Stimulated activated CD8-positive, alpha-beta memory T cell treated with anti-CD3 and anti-CD28 coated beads, Interleukin-4, amount 100 ng/mL, for 1 hour (primary cell): ENCODE measurements at places on chromosomes 5 and 9.
A peak's percentile ranks its signal among the peaks of the same experiment; 100 is the strongest.

DNA sequence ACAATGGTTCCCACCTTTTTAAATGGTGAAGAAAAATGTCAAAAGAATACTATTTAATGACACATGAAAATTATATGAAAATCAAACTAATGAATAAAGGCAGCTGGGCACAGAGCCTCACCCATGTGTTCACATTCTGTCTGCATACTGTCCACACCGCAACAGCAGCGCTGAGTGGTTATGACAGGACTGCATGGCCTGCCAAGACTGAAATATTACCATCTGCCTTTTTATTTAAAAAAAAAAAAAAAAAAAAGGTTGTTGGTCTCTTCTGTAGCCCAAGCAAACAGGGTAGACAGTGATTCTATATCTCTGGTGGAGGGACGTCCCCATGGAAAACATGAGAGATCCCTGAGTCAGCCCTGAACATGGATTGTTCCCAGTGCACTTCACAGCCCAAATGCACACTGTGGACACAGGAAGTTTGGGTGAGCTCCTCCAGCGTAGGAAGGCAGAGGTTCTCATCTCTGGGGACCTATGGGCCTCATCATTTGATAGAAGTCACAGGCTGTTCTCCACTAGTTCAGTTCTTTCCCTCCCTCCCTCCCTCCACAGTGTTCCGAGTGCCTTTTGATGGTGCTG lies 44.9 kb upstream of the SHC3 start:
- DNase-seq = no peak

DNA sequence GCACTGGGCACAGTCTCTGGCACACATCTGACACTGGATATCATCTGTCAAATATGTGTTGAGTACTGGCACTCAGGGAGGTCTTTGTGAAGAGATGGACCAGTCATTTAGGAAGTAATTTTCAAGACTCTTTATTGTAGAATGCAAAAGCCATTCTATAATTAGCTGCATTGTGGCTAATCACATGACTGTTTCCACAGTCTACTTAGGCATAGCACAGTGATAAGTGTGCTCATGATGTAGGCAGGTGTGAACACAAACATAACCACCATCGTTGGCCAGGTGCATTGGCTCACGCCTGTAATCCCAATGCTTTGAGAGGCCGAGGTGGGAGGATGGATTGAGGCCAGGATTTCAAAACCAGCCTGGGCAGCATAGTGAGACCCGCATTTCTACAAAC lies 62.2 kb downstream of the CFAP77 start:
- no peak for DNase-seq

DNA sequence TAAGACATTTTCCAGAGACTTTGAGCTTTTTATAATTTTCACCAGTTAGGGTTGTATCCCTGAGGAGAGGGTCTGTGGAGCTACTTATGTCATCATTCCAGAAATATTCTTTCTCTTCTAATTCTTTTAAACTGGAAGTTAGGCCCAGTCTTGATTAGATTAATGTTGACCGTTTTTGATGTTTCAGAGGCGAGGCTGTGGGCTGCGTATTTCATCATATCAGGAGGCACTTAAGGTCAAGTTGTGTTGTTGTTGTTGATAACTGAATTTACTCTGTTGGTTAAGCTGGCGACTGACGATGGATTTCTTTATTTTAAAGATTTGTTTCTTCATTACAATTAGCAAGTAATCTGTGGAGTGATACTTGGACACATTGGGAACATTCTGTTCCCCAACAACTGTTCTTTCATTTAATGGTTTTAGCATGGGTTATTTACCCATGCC lies 20.1 kb downstream of the IPO11 start:
- DNase-seq = no peak

- DNase-seq = no peak
Observed at GRCh38 chr5:167485061-167485774, 806.2 kb upstream of the WWC1 start.

DNA sequence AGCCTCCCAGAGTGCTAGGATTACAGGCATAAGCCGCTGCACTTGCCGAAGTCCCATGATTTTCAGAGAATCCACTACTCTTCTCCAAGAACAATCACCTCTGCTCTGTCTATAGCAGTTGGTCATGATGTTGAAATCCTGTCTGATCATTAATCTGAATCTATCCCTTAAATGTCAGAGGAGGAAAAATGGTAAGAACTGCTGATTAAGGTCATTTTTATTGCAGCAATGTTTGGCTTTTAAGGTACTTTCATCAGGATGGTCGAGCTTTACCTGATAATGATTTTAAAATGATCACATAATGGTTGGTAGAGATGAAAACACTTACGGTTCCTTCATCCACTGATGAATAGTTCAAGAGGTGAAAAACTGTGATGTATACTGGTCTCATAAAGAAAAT lies 968.6 kb downstream of the TLE4 start:
- DNase-seq = no peak

DNA sequence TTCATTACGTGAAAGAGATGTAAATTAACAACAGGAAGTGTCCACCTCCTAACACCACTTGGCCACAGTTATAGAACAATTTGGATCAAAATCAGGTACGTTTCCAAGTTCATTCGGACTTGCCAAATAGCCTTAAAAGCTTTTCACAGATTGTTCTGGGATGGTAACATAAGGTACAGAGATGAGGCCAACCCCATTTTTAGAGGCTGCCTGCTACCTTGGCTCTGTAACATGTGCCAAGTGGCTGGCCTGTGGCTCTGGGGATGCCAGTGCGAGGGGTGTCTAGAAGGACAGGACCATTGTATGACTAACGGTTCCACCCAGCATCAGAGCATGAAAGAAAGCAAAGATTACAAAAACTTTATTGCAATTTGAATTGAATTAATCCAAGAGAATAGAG lies 91.0 kb downstream of the LHFPL2 start:
- no peak for DNase-seq

GRCh38 chr9:89949111-89949510 lies 344.3 kb downstream of the GADD45G start:
- no peak for DNase-seq

- DNase-seq = peak; percentile 74
Observed at GRCh38 chr9:89602978-89603766, 1.6 kb upstream of the GADD45G start.

DNA sequence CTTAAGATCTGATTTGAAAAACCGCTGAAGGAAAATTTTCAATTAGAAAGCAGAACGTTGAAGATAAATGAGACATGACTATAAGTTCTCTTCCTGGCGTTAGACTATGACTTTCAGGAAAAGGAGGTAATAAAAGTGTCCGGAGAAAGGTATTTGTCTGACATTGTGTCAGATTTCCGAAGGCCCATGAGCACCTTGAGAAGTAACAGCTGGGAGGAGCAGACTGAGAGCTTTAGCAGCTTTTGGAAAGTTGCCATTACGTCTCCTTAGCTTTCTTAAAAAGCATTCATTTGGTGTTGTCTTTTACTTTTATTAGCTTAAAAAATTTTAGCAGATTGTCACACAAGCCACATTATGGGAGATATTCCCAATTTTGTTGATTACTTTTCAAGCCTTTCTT lies 363.5 kb downstream of the NDUFS4 start:
- DNase-seq = no peak
